Amygdala (tissue), 56 donors: ENCODE measurements at places on chromosomes 2 and 18.

DNA sequence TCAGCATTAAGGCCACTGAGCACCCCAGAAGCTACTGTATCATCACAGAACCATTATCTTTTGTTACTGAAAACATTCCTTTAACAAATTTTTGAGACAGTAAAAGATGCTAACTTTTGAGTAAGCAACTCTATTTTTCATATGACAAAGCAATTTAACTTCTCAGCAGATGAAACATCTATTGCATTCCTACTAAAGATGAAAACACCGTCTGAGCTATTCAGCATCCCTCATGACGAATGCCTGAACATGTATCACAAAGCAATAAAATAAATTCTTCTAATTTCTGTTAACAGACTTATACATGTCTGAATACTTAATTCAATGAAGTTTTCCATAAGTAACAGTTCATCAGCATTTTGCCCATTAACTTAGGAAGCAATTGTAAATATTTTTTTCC lies 23.9 kb downstream of the CHN1 start:
- DNase-seq, result no peak

- no peak for DNase-seq
Observed at GRCh38 chr2:129784486-129784885, 195.0 kb upstream of the RAB6C start.

DNA sequence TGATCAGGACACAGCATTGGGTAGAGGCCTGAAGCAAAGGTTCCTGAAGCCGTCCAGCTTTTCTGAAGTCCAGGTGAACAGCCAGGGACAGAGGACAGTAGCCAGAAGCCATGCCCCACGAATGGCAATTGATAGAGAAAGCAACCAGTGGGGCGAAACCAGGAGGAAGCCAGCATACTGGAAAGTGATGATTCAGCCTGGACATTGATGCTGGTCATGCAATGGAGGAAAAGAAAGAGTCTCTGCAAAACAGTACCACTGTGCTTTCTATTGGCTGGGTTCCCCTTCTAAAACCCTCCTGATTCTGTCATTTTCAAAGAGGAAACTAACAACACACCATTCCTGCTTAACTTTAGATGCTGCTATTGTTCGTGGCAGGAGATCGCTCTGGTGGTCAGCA lies 221.4 kb upstream of the EPAS1 start:
- DNase-seq, result no peak

DNA sequence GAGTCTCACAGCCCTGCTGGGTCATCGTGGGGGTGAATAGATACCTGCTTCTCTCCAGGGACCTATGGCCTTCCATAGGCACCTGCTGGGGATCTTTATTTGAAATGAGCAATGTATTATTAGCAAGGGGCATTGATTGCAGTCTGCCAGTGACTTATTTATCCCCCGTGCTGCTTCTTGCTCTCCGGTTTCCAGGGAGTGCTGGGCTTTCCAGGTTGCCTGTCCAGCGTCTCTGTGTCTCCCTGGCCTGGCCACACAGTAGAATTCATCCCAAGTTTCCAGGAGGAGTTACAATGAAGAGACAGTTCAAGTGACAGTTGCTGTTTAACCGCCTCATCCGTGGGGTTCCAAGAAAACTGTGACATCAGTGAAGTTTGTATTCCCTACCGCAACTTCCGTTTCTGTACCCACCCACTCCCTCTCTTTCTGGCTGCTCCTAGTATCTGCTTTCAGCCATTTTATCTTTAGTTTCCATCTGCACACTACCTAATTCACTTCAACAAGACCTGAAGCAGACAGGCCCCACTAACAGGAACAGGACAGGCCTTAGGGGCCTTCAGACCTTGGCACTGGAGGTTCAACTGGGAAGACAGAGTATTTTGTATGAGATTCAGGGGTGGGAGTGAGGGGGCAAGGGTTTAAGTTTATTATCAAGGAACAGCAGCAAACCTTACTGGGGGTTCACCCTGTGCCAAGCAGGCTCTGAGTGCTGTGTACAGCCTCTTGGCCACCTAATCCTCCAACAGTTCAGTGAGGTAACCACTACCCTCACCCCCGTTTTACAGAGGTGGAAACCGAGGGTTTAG lies 134.8 kb downstream of the PRKCE start:
- no peak for DNase-seq

DNA sequence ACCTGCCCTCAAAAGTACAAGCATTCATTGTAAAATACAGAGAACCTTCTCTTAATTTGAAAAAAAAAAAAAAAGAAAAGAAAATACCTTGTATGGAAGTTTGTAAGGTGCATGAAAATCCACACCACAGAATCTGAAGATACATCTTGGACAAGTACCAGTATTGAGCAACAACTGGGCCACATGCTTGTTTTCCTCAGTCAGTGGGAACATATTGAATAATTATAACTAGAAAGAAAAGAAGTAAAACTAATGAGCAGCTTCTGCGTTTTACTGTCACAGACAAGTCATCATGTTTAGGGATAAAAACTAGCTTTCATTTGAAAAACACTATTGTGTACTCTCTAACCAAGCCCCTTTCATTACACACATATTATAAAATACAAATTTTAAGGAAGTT lies 5.8 kb upstream of the PEX13 start:
- no peak for DNase-seq

- no peak for DNase-seq
Observed at GRCh38 chr2:31166925-31167324, 28.7 kb upstream of the GALNT14 start.

DNA sequence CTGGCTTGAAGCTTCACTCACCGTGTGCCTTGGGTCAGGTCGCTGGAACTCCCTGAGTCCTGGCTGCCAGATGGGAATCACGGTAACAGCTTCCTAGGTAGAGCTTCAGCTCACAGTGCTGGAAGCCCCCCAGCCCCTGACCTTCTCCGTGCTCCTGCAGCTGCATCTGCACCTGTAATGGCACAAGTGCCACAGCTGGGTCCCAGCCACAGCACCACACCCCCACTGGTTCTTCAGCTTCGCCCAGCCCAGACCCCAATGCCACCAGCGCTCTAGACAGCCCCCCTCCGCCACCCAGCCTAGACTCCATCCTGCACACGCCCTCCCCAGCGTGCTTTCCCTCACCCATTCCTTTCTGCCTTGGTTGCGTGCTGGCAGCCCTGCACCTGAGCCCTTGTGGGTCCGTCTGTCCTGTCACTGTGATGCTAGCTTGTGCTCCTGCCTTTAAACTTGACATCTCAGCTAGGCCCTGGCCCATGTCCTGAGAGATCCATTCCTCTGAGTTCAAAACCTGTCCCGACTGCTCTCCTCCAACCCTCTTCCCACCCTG lies 7.6 kb upstream of the ESPNL start:
- DNase-seq, result no peak

- DNase-seq, result no peak
Observed at GRCh38 chr2:46801731-46802664, 113.6 kb downstream of the MCFD2 start.

- no peak for DNase-seq
Observed at GRCh38 chr18:65322895-65323294, 427.9 kb upstream of the CDH7 start.

DNA sequence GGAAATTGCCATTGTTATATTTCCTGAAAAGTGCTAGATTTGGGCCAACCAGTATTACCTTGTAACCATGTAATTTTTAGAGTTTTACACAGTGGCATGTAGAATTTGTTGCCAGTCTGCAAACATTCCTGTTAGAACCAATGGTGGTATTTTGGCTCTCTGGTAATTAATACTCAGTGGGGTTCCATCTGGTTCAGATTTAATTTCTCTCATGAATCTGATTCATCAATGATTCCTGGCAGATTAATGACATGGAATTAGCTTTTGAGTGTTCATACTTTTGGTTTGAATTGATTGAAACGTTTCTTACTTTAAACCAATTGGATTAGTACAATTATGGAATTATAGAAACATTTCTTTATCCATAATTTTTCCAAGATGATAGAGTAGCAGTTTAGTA lies 93.2 kb downstream of the MC4R start:
- no peak for DNase-seq

GRCh38 chr18:42105394-42105793 lies 150.4 kb downstream of the PIK3C3 start:
- DNase-seq, result no peak

GRCh38 chr18:40708726-40709125 lies 1246.3 kb upstream of the PIK3C3 start:
- DNase-seq, result no peak

- DNase-seq, result no peak
Observed at GRCh38 chr2:25740810-25741381, 67.5 kb upstream of the DTNB start.

GRCh38 chr2:10584242-10584753 lies 105.5 kb downstream of the NOL10 start:
- DNase-seq, result no peak

DNA sequence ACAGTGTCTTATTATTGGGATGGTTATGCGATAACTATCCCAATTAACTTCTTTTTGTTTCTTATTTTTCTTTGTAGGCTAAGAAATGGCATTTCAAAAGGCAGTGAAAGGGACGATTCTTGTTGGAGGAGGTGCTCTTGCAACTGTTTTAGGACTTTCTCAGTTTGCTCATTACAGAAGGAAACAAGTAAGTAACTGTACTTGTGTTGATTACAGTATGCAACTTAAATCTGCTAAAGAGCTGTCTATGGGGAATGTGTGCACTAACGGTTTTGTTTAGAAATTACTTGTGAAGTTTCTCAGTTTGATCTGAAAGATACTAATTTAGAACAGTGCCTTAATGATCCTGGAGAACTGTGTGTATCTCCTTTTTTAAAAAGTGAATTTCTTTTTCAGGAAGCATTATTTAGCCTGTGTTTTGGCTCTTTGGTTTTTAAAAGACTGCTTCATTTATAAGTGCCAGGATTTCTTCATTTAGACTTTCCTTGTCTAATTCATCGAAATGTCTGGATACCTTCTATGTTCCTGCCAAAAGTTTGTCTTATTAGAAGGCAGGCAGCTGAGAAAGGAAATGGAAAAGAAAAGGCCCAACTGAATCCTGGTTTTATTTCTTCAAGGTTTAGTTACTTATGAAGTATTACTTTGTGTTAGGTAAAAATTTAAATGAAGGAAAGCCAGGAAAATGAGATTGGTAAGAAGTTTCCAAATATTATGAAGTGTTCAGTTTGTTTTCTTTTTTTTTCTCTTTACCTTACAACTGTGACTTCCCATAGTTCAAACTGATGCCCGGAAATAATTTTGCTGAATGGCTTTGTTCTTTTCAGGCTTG lies 40.1 kb downstream of the GPD2 start:
- DNase-seq, result no peak

DNA sequence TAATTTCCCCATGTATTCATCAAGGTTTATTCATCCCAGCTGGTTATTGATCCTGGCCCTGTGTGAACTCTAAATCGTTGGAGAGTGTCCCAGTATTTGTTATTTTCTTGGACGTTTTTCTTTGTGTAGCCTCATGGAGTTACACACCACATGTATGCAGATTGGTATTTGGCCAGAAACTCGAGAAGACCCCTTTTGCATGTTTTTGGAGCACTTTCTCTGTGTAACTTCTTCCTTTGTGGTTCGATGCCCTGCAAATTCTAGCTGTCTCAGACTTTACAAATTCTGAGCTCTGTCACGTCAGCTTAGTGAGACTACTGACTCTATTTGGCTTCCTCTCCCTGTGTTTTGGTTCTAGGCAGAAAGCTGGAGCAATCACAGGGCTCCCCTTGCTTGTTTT lies 198.7 kb downstream of the MCFD2 start:
- DNase-seq, result no peak

DNA sequence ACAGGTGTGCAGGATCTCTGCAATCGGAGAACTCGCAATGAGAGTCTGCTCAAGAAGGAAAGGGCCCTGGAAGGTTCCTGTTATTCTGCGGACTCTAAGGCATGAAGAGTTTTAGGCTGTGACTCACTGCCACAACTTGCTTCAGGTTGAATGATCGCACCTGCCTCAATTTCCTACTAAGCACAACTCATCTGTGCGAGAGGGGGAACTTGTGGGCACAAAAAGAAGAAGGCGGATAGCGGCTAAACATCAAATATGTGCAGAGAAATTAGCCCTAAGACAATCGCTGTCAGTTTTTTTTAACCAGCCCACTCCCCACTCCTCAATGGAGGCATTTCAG lies 14.0 kb upstream of the CREG2 start:
- DNase-seq, result no peak

DNA sequence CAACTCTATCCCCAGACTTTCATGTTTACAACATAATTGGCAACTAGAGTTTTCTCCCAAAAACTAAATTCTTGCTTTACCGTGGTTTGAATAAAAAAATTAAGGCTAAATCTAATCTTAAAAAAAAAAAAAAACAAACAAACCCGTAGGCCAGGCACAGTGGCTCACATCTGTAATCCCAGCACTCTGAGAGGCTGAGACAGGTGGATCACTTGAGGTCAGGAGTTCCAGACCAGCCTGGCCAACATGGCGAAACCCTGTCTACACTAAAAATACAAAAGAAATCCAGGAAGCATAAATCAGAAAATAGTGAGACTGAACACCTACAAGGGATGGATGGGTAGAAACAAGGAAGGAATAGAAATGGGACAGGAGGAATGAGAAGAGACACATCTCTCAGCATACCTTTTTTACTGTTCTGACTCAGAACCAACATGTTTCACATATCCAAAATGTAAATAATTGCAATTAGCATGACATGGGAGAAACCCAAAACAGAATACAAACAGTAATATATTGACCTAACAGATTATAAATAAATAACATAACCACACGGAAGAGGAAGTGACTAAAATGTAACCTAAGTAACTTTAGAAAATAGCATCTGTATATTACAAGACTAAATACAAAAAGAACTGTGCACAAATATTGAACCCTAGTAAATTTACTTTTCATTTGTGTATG lies 17.5 kb downstream of the MGAT4A start:
- no peak for DNase-seq

- no peak for DNase-seq
Observed at GRCh38 chr2:73091696-73092095, 20.2 kb upstream of the SFXN5 start.

DNA sequence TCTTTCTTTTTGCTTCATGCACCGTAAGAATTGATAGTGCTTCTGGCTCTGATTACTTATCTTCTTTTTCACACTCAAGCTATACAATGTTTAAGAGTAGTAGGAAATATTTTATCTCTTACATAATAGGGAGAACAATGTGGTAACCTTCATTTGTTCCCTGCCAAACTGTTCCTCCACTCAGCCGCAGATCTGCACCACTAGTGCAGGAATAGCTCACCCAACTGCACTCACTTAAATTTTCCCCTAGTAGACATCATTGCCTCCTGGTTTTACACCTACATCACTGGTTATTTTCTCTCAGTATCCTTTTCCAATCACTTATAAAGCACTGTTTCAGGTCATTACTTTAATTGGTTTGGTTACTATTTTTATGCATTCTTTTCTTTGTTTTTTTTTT lies 283.5 kb upstream of the ZNF804A start:
- DNase-seq, result no peak

- DNase-seq, result no peak
Observed at GRCh38 chr2:176383836-176384442, 114.7 kb downstream of the MTX2 start.

DNA sequence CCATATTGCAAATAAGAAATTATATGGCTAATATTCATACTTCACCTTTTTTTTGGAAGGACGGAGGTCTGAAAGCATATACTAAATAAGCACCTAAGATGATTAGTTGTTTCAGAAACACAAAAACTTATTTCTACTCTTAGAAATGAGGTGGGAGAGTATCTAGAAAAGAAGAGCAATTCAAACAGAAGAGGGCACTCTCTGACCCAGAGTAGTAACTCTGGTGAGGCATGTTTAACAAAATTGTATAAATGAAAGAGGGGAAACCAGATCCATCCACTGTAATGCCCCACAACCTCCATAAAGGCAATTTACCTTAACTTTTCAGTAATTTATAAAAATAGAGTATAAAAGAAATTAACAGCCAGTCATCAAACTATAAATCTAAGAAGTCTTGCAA lies 669.6 kb upstream of the VRK2 start:
- DNase-seq, result no peak

GRCh38 chr18:69843015-69843414 lies 104.7 kb downstream of the CD226 start:
- no peak for DNase-seq

GRCh38 chr2:3009483-3009882 lies 368.1 kb downstream of the EIPR1 start:
- DNase-seq, result no peak
